ENCODE measurements at places on chromosomes 2 and 18.

GRCh38 chr2:240353086-240353798 is 82.2 kb upstream of the GPC1 start:
- DNase-seq, result no peak

DNA sequence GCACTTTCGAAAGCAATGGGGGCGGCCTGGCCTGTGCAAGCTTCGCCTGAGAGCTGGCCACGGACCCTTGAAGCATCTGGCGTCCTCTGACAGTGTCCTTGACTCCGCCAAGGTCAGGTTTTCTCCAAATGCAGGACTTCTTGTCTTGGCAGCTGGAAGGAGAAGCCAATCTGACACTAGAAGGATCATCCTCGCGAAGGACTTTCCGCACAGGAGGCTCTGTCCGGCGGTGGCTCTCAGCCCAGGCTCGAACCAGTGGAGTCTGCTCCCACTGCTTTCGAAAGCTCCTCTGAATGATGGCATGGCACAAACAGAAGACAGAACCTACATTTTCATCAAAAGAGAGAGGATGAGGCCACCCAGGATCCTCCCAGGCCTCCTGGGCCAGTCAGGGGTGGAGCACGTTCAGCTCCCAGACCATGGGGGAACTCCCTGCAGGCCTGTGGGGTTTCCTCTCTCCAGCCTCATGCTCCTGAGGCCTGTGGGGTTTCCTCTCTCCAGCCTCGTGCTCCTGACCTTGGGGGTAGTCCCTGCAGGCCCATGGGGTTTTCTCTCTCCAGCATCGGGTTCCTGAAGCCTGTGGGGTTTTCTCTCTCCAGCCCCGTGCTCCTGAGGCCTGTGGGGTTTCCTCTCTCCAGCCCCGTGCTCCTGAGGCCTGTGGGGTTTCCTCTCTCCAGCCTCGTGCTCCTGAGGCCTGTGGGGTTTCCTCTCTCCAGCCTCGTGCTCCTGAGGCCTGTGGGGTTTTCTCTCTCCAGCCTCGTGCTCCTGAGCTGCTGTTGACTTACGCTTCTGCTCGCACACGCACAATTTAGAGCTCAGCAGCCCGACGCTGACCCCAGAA is 396.5 kb upstream of the SALL3 start:
- DNase-seq, result no peak

GRCh38 chr2:203621981-203622515 is 84.4 kb upstream of the CD28 start:
- DNase-seq, result no peak

- no peak for DNase-seq
These were observed 2.5 kb downstream of the PXDN start for GRCh38 chr2:1741851-1742250.

DNA sequence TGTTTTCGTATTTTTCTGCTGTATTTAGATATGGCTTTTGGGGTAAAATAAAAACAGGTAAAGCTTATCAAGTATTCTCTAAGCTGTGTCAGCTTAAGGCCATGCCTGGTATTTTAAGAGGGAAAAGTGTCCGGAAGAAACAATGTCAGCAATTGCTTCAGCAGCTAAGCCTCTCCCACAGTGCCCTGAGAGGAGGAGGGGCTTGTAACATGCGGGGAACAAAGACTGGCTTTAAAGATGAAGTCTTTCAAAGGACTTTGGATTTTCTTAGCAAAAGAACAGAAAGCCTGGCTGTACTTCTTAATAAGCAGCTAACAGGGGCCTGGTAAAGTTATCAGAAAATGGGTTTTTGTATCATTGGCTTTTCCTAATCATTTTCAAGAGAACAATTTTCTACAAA is 102.8 kb downstream of the PXDN start:
- no peak for DNase-seq

DNA sequence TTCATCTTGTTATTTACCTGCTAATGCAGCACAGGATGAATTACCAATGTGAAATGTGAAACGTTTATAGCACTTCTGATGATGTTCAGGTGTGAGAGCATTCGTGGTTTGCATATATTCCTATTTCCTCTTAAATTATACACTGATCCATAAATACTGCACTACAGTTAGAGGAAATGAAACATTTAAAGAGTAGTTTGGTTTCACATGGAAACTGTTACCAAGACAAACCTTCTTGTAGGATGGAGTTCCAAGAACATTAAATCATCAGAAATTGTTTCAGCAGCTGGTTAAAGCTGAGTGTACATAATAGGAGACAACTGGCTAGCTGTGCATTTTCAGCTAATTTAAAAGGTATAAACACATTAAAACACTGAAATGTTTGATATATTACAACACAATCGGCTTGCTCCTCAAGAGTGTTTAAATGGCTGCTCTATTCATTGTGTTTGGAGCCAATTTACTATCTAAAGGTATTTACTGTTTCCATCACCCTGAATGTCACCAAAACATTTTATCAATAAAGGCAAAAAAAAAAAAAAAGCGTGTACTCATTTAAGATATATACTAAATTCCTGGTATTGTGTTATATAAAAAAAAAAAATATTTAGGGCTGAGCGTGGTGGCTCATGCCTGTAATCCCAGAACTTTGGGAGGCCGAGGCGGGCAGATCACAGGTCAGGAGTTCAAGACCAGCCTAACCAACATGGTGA is 100.6 kb downstream of the DYM start:
- no peak for DNase-seq

- no peak for DNase-seq
These were observed 9.4 kb downstream of the DYSF start for GRCh38 chr2:71462641-71463341.

DNA sequence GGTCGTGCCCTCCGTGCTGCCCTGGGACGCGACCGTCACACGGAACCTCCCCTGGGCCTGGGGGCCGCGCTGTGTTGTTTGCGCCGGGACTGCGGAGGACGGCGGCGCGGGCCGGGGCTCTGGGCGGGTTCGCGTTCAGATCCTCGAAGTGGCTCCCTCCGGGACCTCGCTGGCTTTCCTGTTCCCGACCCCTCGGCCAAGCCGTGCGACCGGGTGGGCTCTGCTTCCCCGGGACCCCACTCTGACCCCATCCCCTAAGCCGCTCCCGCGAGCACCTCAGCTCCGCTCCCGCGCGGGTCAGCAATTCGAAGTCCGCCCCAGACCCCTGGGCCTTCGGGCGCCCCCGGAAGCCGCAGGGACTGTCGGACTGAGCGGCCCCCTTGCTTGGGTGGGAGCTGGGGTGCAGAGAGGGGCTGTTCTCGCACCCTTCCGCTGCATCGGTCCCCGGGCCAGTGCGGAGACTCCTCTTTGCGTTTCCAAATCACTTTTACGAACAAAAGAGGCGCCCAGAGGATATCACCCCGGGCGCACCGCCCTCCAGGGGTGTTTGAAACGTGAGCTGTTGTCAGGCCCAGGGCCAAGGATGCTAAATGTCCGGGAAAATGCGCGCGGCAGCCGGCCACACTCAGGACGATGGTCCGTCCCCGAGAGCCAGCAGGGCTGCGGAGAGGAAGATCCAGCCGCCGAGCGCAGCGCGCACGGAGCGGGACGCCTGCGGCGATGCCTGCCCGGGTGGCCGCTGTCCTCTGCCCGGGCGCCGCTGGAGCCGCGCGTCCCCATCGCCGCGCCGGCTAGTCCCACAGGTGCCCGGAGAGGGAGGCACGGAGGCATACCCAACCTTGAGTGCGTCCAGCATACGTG is 73.5 kb downstream of the ZCCHC2 start:
- no peak for DNase-seq

DNA sequence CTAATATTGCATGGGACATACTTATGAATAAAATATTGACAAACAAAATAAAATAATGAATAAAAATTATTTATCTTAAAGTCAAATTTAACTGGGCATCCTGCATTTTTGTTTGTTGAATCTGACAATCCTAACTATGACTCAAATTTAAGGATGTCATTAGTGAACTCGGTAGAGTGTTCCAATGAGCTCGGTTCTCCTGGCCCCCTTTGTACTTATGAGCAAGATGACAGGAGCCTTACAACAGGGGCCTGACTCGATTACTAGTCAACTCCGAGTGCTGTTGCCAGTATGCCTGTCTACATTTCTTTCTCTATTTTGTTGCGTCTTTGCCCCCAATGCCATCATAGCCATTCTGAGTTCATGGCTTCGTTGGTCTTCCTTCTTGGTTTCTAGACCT is 40.3 kb downstream of the HRH4 start:
- DNase-seq, result no peak

DNA sequence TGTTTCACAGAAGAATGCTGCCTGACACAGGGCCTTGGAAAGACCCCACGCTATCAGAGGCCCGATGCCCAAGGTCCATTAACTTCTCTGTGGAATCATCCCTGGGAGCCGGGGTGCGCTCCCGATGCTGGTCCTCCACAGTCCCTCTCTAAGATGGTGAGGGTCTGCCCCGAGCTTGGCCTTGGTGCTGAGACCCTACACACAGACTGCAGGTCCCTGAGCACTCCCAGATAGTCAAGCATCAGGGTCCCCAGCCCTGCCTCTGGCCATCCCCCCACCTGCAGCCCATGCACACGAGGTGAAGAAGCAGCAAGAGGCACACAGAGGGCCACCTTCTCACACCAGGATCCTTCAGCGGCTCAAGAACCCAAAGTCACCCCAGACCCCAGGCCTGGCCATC is 263.3 kb downstream of the MYCN start:
- no peak for DNase-seq

DNA sequence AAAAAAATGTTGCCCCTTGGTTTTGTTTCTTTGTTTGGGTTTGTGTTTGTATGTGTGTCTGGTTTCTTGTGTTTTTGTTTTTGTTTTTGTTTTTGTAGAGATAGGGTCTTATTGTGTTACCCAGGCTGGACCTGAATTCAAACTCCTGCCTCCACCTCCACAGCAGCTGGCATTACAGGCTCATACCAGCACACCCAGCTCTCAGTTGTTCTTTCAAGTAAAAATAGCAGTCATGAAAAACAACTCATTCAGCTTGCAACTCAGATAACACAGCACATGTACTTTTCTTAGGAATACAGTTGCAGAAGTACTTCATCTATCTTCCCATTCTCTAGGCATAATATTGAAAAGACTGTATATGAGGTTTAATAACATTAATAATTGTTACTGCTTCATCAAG is 37.0 kb downstream of the ZC3H8 start:
- no peak for DNase-seq

DNA sequence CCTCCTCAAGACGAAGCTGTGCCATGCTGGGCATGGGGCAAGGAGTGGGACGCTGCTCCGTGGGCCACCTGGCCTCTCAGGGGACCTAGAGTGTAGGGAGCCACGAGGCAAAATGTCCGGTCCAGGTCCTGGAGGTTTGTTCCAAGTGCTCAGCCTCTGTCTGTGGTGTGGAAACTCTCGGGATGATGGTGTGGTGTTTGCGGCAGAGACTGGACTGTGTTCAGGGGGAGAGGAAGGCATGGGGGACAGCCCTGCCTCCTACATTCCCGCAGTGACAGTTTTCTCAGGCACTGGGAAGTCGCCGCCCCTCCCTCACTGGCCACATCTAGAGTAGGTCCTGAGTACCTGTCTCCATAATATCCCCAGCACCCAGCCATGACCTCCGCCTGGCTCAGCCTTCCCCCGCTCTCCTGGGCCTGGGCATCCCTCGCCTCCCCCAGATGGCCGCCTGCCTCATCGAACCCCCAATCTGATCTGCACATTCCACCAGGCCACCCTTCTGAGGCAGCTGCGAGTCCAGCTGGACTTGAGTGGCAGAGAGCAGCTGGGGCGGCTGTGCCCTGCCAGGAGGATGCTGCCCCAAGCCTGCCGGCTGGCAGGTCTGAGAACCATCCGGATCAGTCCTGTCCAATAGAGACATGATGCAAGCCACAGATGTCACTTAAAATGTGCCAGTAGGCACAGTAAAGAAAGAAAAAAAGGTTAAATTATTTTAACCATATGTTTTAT is 6.2 kb downstream of the KCNIP3 start:
- DNase-seq, result no peak

DNA sequence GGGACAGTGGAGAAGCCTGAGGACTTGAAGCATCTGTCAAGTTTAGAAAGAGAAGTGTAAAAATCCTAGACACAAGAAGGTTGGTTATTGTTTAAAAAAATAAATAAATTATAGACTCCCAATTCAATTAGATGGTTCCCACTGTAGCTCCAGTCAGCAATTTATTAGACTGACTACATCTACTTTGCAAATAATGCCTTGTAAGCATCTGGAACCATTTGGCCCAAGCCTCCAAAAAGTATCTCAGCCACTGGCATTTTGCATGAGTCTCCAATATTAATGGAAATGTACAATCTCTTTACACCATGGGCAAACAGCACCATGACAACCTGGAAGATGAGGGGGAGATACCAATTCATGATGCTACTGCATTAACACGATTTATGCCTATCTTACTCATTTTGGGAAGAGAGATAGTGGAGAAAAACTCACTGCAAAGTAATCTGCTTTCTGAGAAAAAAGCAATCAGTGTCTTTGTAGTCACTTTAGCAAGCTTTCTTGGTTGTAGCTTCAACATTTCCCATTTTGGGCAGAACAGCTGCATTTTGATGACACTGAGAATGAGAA is 2.8 kb downstream of the NYAP2 start:
- no peak for DNase-seq

DNA sequence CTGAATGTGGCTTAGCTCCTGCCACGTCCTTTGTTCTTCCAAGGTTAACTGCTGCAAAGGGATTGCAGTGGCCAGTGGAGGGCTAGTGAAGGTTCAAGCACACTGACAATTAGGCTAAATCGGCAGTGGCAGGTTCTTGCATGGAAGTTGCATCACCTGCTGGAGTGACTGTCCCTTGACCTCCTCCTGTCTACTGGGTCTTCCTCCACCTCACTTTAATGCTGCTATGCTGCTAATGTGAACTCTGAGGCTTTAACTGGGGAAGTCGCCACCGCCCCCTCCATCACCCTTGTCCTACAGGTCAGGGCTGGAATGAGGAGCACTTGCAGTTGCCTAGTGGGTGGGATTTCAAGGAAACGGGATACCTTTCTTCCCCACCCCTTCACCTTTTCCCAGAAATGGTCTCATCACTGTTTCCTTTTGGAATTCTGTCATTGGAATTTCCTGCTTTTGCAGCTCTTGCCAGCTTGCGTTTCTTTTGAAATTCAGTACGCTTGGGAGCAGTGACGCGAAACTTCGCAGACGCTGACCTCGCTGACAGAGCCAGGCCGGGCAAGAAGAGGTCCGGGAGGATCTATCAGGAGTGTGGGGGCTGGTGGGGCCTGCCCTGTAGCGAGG is 150.3 kb downstream of the SH3RF3 start:
- DNase-seq, result no peak

GRCh38 chr2:50763776-50764175 is 268.2 kb downstream of the NRXN1 start:
- DNase-seq, result no peak

DNA sequence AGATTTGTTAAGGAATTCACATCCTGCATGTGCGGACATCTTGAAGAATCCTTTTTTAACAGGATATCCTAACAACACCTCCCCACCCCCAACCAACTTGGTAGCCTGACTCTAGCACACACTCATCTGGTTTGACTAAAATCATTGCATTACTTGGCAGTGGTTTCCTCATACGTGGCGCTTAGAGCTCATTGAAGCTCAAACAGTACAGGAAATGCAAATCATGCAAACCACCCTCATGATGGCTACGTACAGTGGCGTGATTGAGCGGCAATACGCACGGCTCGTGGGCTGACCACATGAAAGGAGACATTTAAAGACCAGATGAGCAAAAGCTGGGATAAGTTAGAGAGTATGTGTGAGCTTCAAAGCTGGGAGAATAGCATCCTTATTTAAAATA is 336.2 kb downstream of the ZEB2 start:
- DNase-seq, result no peak

GRCh38 chr18:47632970-47633635 is 297.4 kb downstream of the SMAD2 start:
- DNase-seq, result no peak

Measured in NCI-H187 (cell line).